H7 (cell line): ENCODE measurements at places on chromosomes 12 and 14.

DNA sequence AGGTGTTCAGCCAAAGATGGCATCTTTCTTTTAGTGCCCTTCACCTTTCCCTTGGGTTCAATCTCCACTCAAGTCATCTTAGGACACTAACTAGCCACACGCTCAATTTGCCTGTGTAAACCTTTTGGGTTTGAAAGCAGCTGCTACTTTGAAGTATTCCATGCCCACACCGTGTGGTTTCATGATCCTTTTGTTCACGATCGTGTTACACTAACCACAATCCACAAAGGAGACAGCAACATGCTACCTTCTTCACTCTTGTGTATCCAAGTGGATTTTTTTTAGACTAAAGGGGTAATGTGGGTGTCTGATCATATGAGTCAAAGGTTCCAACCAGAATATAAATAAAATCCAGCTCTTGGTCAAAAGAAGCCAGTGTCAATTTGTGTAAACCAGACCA is 122.7 kb upstream of the FAR2 start:
- DNase-seq = no peak

GRCh38 chr14:76090616-76091391 is 60.9 kb upstream of the GPATCH2L start:
- DNase-seq = peak; percentile 67

DNA sequence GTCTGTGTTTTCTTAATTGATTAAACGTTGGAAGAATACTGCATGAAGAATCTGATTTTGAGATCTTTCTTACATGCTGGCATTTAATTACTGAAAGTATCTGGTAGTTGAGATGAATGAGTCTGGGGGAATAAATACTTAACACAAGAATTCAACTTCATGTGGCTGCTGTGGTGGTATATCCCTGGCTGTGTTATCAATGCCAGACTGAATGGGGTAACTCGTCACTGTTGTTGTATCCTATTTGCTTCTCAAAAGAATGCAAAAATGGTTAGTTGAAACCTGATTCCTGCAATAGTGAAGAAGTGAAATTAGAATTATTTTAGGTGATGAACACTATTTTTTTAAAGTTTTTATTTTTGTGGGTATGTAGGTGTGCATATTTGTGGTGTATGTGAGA is 72.5 kb downstream of the HMGA2 start:
- DNase-seq = no peak

DNA sequence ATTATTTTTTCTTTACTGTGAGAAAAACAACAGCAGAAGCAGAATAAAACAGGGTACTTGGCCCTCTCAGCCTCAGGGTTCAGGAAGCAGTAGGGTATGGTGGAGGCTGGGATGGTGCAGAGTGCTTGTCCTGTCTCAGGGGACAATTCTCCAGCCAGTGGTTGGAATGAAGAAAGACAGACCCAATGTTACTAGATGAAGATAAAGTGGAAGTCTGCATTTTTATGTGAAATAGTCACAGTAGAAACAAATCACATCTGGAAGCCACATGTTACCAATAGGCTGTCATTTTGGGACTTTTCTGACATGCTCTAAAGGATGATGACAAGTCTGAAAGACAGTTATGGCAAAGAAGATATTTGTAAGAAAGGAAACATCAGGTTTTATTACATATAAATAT is 32.3 kb downstream of the PROX2 start:
- no peak for DNase-seq

GRCh38 chr12:22412581-22412980 is 78.1 kb upstream of the ST8SIA1 start:
- DNase-seq = no peak

- DNase-seq = no peak
Measured at GRCh38 chr12:32117316-32117715, 10.7 kb downstream of the BICD1 start.

- peak; percentile 13 for DNase-seq
Measured at GRCh38 chr12:9673404-9674225, 4.1 kb downstream of the CLEC2D start.

DNA sequence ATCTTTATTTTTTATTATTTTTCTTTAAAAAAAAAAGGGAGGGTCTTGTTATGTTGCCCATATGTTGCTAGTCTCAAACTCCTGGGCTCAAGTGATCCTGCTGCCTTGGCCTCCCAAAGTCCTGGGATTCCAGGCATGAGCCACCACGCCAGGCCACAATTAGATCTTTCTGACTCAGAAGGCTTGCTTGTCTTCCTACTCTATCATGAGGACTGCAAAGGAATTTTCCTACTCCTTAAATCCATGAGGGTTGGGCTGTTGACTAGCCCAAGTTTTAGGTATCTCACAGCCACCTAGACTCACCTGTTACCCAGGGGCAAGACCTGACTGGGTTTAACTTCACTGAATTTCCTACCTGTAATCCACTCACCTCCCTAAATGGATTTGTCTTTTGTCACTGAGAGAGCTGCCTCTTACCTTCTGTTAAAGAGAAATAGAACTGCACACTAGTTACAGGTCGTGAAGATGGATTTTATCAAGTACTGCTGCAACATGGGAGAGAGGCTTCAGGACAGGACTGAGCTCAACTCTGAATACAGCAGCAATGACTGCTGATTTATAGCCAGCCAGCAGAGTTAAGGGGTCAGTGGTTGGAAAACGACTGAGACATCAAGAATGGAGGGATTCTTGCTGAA is 72.3 kb downstream of the B4GALNT3 start:
- no peak for DNase-seq
